ENCODE measurements at places on chromosomes 4 and X.
A peak's percentile ranks its signal among the peaks of the same experiment; 100 is the strongest.

DNA sequence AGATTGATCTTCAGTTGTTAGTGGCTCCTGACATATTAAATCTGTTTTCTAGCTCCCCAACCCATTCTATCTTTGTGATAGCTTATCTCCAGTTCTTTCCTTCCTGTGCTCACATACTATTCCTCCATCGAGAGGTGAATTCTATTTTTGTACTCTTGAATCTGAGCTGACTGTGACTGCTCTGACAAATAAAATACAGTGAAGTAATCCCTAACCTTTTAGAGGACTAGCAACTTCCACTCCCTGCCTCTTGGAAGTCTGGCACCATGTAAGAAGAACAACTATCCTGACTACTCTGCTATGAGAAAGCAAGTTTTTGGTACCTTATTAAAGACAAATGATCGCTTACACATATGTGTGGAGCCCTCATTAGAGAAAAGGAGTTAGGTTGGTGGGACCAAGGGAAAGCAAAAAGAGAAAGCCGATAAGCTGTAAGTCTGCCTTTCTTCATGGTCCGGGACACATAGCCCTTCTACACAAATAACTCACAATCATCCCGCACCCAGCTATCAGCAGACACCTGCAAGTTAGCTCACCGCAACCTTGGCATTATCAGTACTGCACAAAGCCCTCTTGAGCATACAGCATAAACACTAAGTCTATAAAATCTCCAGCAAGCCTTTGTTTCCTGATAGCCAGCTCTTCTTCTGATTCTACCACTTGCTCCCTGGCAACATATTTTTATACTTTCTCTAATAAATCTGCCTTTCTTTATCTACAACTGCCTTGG lies 13.5 kb upstream of the PPM1K start:
- DNase-seq = no peak

- no peak for DNase-seq
Observed at GRCh38 chr4:67542076-67542475, 3.2 kb downstream of the CENPC start.

DNA sequence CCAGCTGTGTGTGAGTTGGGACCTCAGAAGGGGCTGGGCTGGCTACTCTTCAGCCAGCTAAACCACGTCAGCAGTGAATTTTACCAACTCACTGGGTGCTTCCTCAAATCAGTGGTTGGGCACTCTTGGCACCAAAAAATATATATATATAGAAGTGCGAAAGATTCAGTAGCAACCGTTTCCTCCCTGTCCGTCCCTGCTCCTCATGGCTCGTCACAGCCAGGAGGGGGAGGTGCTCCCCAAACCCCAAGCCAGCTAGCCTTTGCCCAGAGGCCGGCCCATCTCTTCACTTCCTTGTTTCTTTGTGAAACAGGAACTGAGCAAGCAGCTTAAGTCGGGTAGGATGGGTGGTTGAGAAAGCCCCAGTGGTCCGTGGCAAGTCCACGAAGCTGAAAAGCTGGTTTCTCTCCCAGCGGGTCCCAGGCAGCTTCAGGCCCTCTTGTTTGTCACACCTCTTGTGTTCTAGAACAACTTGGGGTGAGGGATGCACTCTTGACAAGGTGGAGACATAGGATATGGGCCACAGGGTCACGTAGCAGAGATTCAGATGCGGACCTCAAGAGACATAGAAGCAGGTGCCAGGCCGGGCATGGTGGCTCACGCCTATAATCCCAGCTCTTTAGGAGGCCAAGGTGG lies 6.8 kb upstream of the SASH3 start:
- DNase-seq = peak; percentile 47

- no peak for DNase-seq
Observed at GRCh38 chr4:84750260-84750959, 167.5 kb downstream of the CDS1 start.

- no peak for DNase-seq
Observed at GRCh38 chr4:169996379-169997240, 29.6 kb downstream of the MFAP3L start.

DNA sequence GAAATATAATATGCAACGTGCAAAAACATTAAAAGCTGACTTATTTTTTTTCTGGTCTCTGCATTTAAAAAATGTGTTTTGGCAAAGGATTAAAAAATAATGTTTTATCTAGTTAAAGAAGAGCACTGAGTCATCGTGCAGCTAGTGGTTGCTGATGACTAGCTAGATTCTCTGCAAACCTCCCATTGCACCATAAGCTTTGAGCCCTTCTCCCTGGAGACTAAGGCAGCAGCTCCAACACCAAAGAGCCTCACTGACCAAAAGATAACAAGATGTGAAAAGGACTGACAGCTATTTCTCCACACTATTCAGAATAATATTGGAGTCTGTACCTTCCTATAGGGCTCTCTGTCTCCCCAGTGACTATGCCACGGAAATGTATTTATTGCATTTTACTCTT lies 424.3 kb downstream of the SLITRK2 start:
- no peak for DNase-seq

DNA sequence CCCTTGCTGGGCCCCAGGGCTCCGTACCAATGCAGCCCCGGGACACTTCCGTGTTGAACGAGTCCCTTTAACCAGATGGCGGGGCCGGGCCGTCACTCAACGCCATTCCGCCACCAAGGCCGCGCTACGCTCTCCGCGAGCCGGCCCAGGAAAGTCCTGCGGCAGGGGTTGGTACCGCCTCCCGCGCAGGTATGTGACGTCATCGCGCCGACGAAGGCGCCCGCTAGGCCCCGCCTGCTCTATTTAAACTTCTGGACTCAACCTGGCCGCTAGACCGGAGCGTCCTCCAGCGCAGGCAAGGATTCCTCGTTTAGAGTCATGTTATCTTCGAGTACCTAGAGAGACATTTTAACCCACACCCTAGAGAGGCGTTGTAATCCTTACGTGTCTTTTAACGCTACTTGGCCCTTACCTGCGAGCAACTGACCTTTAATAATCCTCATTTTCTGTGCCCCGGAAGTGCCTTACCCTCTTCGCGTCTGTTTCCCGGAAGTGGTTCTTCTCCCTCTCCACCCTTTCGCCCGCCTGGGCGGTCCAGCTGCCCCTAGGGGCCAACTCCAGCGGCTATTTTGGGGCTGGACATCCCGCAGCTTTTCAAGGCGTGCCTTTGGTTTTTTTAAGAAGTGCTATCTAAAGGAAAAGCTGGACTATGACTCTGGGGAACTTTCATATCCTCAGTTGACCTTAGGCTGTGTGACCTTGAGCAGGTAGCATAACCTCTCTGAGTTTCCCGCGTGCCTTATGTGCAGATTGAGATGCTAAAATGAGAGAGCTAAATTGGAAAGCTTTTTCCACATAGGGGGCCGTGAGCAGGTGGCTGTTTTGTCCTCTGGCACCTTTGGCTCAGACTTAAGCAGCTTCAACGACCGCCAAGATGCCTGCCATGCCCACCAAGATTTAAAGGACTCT lies at the start of gene PNPLA4:
Gene PNPLA4 (minus strand): TSS at position 155 of the 909 bp plus-strand sequence. CDS start 1,294 bp downstream, outside the sequence.
- DNase-seq = peak; percentile 78

GRCh38 chr4:29711226-29711625 lies 1008.9 kb upstream of the PCDH7 start:
- no peak for DNase-seq

DNA sequence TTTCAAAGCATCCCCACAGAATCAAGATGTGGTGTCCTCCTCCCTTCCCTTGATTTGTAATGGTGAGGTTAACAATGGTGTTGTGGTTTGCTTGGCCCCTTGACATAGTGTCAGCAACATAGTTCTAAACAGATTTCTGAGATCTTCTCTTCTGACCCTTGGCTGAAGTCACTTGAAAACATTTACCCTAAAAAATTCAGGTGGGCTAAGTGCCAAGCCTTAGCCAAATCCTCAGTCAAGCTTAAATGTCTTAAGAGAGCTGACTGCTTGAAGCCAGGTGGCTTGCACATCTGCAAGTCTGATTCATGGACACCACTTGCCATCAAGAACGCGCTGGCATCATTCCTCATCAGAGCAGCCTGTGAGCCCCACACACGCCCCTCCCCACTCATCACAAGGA lies 173.2 kb downstream of the MGST2 start:
- DNase-seq = no peak

DNA sequence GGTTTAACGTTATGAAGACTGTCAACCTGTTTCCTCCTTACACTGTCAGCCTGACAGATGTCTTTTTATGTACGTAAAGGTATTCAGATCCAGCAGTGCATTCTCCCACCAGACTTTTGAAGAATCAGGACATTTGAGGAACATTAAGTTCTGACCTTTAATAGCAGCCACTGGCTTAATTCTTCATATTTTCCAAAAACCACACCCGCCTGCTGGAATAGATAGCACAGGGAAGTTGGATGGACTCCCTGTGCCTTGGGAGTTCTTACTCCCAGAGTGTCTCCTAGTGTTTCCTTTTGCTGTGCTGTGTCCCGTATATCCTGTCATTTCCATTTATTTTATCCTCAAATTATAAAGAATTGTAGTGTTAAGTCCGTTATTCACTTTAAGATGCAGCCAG lies 94.5 kb downstream of the AFF1 start:
- no peak for DNase-seq

DNA sequence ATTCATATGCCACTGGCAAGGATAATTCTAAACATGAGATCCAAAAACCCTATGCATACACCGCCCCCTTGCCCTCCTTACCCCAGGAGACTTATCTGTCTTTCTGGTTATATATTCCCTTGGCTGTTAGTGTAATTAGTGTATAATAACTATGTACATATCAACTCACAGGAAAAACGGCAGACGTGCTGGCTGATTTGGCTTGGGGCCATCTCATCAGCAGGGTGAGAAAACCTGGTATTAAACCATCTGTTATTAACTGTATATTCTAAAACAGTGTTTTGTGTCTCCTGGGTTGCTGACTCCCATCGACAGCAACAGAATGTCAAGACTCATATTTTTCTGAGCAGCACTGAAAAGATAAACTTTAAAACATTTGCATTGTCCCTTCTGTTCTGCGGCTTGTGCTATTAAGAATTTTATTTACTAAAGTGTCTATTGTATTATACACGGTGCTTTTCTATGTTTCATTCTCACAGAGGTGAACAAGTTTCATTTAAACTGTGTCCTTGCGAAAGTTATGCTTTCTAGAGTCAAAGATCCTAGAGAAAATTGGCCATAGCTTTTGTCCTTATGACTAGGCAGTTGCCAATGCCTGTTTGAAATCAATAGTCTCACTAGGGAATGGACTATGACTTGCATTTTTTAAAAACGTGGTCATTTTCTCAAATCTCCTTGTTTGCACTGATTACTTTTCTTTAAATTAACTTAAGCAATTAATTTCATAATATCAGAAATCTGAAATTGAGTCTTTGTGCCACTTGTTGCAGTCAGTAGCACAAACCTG lies 211.5 kb upstream of the MID1 start:
- no peak for DNase-seq

- no peak for DNase-seq
Observed at GRCh38 chr4:185592438-185592837, 57.1 kb upstream of the PDLIM3 start.

GRCh38 chr4:45078201-45078600 lies 351.8 kb upstream of the GNPDA2 start:
- DNase-seq = no peak

DNA sequence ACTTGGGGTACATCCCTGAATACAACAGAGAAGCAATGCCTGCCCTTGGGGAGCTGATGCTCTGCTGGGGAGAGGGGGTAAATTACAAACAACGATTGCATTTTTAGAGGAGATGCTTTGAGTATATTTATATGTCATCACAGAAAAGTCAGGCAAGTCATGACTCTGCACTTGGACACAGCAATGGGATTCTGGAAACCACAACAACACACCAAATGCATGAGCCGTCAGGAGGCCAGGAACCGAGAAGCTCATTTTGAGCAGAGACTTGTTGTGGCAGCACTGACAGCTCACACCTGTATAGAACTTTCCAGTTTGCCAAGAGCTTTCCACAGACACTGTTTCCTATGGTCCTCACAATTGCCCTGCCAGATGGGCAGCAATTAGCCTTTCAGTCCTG lies 113.2 kb upstream of the RBPJ start:
- DNase-seq = no peak

DNA sequence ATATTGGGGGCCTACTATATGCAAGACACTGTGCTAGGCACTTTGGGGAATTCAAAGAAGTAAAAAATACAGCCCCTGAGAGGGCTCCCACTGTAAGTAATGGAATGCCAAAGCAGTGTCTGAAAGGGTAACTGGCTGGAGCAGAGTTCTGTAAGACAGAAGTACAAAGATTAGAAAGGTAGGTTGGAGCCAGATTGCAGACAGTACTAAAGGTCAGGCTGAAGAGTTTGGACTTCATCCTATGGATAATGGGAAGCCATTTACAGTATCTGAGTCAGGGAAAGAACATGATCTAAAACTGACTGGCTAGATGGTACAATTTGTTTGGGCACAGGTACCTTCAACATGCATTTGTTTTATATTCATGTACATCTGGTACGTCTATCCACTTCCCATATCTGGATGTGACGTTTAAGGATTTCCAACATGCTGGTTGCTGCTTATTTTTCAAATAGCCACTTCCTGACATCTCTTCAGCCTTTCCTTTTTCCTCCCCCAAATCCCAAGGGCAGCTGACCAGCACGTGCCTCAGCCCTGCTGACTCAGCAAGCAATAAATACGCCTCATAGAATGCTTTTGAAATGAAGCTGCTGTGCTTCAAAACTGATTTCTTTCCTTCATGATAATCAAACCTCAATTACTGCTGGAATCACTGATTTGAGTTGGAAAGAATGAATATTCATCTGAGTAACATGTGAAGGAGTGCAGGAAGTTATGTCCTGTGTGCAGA lies 9.5 kb downstream of the ENOX2 start:
- DNase-seq = no peak

DNA sequence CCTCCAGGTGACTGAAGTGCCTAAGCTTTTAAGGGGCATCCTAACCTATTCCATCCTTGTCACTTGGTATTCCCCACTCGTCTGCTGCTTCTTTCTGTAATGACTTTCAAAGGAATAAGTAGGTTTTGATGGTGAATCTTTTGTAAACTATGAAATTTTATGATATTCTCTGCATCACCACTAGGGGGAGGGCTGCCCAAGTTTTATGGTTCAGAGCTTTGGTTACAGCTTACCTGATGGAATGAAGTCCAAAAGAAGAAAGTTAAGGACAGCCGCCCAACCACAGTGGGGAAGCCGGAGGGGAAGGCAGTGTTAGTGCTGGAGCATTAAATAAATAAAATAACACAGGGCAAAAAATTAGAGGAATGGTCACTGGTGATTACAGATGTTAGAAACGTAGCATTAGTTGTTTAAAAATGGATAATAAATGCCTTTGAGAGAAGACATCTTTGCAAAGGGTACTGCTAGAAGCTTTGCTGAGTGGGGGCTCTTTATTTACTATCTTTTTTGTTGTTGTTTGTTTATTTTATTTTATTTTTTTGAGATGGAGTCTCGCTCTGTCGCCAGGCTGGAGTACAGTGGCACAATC lies 204.9 kb downstream of the GBA3 start:
- no peak for DNase-seq

DNA sequence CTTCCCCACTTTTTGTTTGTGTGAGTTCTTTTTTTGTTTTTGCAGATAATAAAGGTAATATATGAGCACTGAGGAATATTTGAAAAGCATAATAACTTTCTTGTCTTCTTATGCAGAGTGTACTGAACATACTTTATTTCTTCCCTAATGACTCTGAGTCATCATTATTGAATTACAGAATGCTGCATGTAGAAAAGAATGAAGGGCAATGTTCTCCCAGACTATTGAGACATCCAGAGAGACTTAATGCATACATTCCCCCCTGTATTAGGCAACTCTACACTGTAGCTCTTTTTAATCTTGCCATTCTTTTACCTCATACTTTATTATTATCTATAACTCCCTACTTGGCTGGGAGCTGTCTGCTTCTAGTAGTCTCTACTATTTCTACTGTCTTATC lies 240.5 kb upstream of the ANKRD50 start:
- no peak for DNase-seq
